ENCODE measurements at places on chromosomes 11 and 22. TPM values are rescaled to one million over a fixed set of nuclear protein-coding genes. Genes with fewer than 3 reads are reported as not detected.

DNA sequence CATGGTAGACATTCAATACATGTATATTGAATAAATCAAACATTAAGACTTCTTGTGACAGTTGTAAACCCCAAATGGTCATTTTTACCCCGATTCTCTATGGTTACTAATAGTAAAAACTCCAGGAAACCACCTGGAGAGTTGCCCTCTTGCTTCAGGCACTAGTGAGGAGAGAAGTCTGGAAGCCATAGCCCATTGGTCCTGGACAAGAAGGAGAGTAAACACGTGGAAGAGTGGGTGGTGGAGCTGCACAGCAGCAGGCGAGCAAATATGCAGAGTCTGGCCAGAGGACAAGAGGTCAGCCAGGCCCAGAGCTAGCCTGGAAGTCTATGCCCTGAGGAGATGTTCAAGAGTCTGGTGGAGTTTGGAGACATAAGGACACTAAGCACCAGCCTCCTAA lies 17.7 kb downstream of the DCHS1 start:
- H3K27ac ChIP-seq: no peak overlapping the region
- no peaks in the 10 kb centered on the region for H3K27me3 ChIP-seq
- H3K4me1 ChIP-seq: peaks cover 11% of the 10 kb centered on the region
- H3K36me3 ChIP-seq: no peaks in the 10 kb centered on the region
- peak; percentile 61 for DNase-seq
- H3K4me3 ChIP-seq: no peak overlapping the region

DNA sequence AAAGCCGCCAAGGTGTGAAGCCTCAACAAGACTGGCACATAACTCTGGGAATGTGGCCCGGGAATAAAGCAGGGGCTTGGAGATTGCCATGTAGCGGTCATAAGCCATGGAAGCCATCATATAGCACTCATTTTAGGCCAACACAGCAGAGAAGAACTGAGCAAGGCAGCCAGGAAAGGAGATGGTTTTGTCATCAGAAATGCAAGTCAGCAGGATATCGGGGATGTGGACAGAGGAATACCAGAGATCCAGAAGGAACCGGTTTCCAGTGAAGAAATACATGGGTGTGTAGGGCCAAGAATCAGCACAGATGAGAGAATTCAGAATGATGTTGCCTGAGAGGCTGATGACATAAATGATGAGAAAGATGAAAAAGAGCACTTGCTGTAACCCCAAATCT lies 3.0 kb upstream of the OR9G4 start:
- H3K27ac ChIP-seq: no peak overlapping the region
- H3K4me1 ChIP-seq: no peaks in the 10 kb centered on the region
- no peaks in the 10 kb centered on the region for H3K36me3 ChIP-seq
- no peak for DNase-seq
- no peak overlapping the region for H3K4me3 ChIP-seq

- peaks cover 30% of the 10 kb centered on the region for H3K4me1 ChIP-seq
- DNase-seq: peak; percentile 73
- H3K4me3 ChIP-seq: no peak overlapping the region
- H3K27ac ChIP-seq: peak overlapping the region; percentile 89
- H3K27me3 ChIP-seq: no peaks in the 10 kb centered on the region
Measured at GRCh38 chr11:117819096-117820040, 5.2 kb downstream of the FXYD2 start.

DNA sequence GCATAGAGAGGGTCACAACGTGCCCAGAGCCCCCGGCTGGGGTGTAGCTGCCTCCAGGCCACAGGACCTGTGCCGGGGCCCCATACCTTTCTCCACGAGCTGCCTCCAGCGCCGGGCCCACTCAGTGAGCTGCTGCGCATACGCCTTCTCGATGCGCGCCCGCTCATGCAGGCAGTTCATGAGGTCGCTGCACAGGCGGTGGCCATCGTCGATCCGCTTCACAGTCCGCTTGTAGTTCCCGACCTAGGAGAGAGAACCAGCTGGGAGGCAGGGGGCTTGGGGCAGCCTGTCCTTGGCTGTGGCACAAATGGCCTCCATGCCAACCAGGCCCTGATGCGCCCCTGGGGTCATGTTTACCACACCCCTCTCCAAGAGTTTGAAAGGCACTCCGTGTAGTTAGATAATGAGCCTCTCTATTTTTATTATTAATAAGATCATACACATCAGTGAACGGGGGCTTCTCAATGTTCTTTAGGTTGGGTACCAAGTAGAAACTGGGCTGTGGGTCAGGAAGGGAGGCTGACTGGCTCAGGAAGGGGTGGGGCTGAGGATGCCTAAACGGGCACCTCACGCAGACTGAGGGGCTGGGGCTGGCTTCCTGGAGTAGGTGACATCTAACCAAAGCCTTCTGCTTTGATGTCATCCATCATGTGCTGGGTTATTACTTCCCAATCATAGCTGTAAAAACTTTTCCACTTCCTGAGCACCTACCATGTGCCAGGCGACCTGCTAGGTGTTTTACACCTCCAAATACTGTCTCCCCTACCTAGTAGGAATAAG lies 36.5 kb upstream of the ARFGAP3 start:
- peaks cover 12% of the 10 kb centered on the region for H3K36me3 ChIP-seq
- DNase-seq: no peak
- no peak overlapping the region for H3K4me3 ChIP-seq

DNA sequence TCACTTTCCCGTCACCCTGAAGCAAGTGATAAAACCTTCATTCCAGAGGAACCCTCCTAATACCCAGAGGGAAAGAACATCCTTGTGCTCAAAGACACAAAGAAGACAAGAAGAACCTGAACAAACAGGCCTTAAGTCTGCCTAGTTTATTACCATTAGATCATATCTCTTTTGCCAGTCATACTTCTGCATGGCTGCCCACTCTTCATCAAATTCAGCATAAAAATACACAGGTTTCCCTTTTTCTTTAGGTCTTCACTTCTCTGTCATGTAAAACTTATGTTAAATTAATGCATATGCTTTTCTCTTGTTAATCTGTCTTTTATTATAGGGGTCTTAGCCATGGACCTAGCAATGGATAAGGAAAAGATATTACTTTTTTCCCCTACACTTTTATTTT lies 459.7 kb downstream of the DLG2 start:
- no peaks in the 10 kb centered on the region for H3K36me3 ChIP-seq
- no peak overlapping the region for H3K27ac ChIP-seq
- no peaks in the 10 kb centered on the region for H3K4me1 ChIP-seq
- no peak for DNase-seq
- no peak overlapping the region for H3K4me3 ChIP-seq

UBQLN3 gene
- 1.6 TPM for total RNA-seq

ROBO4 gene
- total RNA-seq: 12.3 TPM

Measured in thyroid gland (tissue), 4 donors.